Activated CD4-positive, alpha-beta memory T cell treated with anti-CD3 and anti-CD28 coated beads for 36 hours (primary cell): ENCODE measurements at places on chromosomes 16 and 17.

- no peak overlapping the region for H3K27ac ChIP-seq
- H3K4me3 ChIP-seq = no peak overlapping the region
- H3K4me1 ChIP-seq = no peaks in the 10 kb centered on the region
- no peaks in the 10 kb centered on the region for H3K36me3 ChIP-seq
- no peak for DNase-seq
- H3K27me3 ChIP-seq = peaks cover 9% of the 10 kb centered on the region
These were observed 29.4 kb downstream of the TEKT3 start for GRCh38 chr17:15311996-15312395.

DNA sequence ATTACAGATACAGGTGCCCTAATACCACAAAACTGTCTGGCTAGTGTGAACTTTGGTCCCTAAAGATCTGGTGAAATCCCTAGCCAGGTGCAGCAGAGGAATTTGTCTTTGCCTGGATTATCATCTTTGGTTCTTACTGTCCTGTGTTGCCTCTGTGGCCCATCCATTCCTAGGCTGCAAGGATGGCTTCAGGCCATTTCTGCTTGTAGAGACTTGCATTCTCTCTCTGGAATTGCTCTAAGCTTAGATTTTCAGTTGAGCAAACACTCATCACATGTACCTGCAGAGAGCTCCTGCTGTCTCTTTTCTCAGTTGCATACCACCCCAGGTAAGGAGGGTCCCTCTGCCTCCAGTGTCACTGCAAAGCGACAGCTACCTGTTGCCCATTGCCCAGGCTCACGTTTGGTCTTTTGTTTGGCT, 114.9 kb downstream of the PRKCA start:
- DNase-seq = no peak
- peaks cover 4% of the 10 kb centered on the region for H3K36me3 ChIP-seq
- no peak overlapping the region for H3K27ac ChIP-seq
- no peaks in the 10 kb centered on the region for H3K27me3 ChIP-seq
- H3K4me1 ChIP-seq = peaks cover 69% of the 10 kb centered on the region
- H3K4me3 ChIP-seq = no peak overlapping the region

DNA sequence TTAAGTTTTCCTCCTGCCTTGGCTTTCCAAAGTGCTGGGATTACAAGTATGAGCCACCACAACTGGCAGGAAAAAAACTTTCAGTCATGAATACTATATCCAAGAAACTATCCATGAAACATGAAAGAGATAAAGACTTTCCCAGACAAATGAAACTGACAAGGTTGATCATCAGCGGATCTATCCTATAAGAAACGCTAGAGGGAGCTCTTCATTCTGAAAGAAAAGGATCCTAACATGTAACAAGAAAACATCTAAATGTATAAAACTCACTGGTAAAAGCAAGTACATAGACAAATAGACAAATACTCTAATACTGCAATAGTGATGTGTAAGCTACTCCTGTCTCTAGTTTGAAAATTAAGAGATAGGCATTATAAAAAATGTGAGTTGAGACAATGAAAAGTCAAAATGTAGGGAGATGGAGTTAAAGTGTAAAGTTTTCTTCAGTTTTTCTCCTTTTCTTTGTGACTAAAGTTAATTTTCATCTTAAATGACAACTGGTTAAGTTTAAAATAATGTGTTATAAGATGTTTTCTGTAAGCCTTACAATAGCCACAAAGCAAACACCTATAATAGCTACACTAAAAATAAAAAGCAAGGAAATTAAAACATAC, 79.6 kb upstream of the TEKT1 start:
- H3K4me1 ChIP-seq = peaks cover 16% of the 10 kb centered on the region
- no peak for DNase-seq
- no peaks in the 10 kb centered on the region for H3K36me3 ChIP-seq
- no peak overlapping the region for H3K4me3 ChIP-seq
- no peak overlapping the region for H3K27ac ChIP-seq

- no peak for DNase-seq
- no peak overlapping the region for H3K27ac ChIP-seq
- no peaks in the 10 kb centered on the region for H3K36me3 ChIP-seq
- peaks cover 14% of the 10 kb centered on the region for H3K27me3 ChIP-seq
- no peak overlapping the region for H3K4me3 ChIP-seq
- H3K4me1 ChIP-seq = no peaks in the 10 kb centered on the region
These were observed 302.2 kb downstream of the C16orf95 start for GRCh38 chr16:87015021-87015420.

DNA sequence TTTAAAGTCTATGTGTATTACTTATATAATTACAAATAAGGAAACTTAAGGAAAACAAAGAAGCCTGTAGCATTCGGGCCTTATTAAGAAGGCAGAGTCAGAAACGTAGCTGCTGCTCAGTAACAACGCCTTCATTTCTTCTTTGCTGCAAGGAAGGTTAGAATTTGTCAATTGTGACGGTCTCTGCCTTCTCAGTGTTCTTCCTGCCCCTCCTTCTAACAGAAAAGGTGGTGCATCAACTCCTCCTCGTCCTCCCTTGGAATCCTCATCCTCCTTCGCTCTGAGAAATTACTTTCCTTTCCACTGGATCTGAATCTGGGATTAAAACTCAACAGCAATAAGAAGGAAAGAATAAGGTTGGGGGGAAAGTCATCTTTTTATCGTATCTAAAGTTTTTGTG, 63.0 kb downstream of the VPS53 start:
- H3K4me3 ChIP-seq = no peak overlapping the region
- DNase-seq = no peak
- no peak overlapping the region for H3K27ac ChIP-seq
- peaks cover 30% of the 10 kb centered on the region for H3K36me3 ChIP-seq
- H3K4me1 ChIP-seq = no peaks in the 10 kb centered on the region
- H3K27me3 ChIP-seq = no peaks in the 10 kb centered on the region

- H3K36me3 ChIP-seq = no peaks in the 10 kb centered on the region
- no peak overlapping the region for H3K4me3 ChIP-seq
- no peak for DNase-seq
- no peak overlapping the region for H3K27ac ChIP-seq
These were observed 756.4 kb downstream of the CDH11 start for GRCh38 chr16:64365448-64365931.

GRCh38 chr17:4580291-4580690, 4.0 kb upstream of the SMTNL2 start:
- H3K27me3 ChIP-seq = peaks cover 20% of the 10 kb centered on the region
- no peak overlapping the region for H3K4me3 ChIP-seq
- no peak for DNase-seq
- H3K27ac ChIP-seq = no peak overlapping the region
- H3K4me1 ChIP-seq = peaks cover 6% of the 10 kb centered on the region

- no peaks in the 10 kb centered on the region for H3K27me3 ChIP-seq
- peak overlapping the region; percentile 68 for H3K4me3 ChIP-seq
- peak overlapping the region; percentile 94 for H3K27ac ChIP-seq
- peak; percentile 11 for DNase-seq
These were observed 66.2 kb downstream of the CENPV start for GRCh38 chr17:16286947-16287562.

- DNase-seq = no peak
- no peak overlapping the region for H3K27ac ChIP-seq
These were observed 28.9 kb upstream of the GSE1 start for GRCh38 chr16:85584267-85584666.

DNA sequence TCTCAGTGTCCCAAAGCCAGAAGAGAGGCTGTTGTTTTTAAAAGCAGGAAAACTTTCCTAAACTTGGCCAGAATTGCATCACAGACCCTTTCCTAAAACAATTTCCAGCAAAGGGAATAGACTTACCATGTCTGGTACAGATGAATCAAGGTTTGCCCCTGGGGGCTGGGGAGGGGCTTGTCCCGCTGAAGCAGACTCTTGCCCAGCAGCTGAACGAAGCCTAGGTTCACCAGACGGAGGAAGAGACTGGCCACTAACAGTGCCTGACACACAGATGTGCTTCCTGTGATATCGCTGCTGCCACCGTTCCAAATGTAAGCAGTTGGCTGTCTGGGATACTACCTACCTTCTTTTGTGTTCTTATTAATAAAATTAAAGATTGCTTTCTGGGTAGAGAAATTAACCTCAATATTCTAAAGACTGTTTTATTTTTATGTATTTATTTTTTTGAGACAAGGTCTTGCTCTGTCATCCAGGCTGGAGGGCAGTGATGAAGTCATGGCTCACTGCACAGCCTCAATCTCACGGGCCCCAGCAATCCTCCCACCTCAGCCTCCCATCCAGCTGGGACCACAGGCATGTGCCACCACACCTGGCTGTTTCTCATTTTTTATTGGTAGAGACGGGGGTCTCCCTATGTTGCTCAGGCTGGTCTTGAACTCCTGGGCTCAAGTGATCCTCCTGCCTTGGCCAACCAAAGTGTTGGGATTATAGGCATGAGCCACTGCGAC, 13.5 kb downstream of the PRCD start:
- peaks cover 12% of the 10 kb centered on the region for H3K4me1 ChIP-seq
- H3K27me3 ChIP-seq = no peaks in the 10 kb centered on the region
- DNase-seq = no peak
- no peak overlapping the region for H3K27ac ChIP-seq
- no peak overlapping the region for H3K4me3 ChIP-seq

- H3K36me3 ChIP-seq = no peaks in the 10 kb centered on the region
- H3K27ac ChIP-seq = no peak overlapping the region
- H3K4me1 ChIP-seq = peaks cover 10% of the 10 kb centered on the region
- H3K4me3 ChIP-seq = no peak overlapping the region
These were observed 1.2 kb downstream of the BHLHA9 start for GRCh38 chr17:1271441-1271840.

DNA sequence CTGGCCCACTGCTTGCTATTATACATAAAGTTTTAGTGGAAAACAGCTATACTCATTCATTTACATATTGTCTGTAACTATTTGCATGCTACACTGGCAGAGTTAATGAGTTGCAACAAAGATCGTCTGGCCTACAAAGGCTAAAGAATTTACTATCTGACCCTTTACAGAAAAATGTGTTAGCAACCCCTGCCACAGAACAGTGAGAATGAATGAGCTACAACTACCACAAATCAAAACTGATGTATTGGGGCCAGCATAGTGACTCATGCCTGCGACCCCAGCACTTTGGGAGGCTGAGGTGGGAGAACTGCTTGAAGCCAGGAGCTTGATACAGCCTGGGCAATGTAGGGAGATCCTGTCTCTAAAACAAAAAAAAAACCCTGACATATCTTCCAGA, 92.7 kb downstream of the MYH11 start:
- H3K27ac ChIP-seq = no peak overlapping the region
- no peak for DNase-seq
- no peak overlapping the region for H3K4me3 ChIP-seq
- no peaks in the 10 kb centered on the region for H3K36me3 ChIP-seq

- H3K27me3 ChIP-seq = peaks cover 3% of the 10 kb centered on the region
- DNase-seq = no peak
- H3K36me3 ChIP-seq = no peaks in the 10 kb centered on the region
- no peak overlapping the region for H3K27ac ChIP-seq
- H3K4me1 ChIP-seq = no peaks in the 10 kb centered on the region
These were observed 28.4 kb downstream of the DNAH2 start for GRCh38 chr17:7745748-7746470.

- peak; percentile 43 for DNase-seq
- peaks cover 16% of the 10 kb centered on the region for H3K4me1 ChIP-seq
- H3K27me3 ChIP-seq = no peaks in the 10 kb centered on the region
- H3K27ac ChIP-seq = no peak overlapping the region
- no peaks in the 10 kb centered on the region for H3K36me3 ChIP-seq
These were observed 47.3 kb downstream of the TBC1D16 start for GRCh38 chr17:79988185-79988971.

GRCh38 chr17:78823282-78824046, 17.1 kb downstream of the USP36 start:
- peaks cover 86% of the 10 kb centered on the region for H3K36me3 ChIP-seq
- DNase-seq = no peak
- peaks cover 41% of the 10 kb centered on the region for H3K4me1 ChIP-seq
- no peak overlapping the region for H3K4me3 ChIP-seq
- peak overlapping the region; percentile 38 for H3K27ac ChIP-seq
- H3K27me3 ChIP-seq = no peaks in the 10 kb centered on the region

DNA sequence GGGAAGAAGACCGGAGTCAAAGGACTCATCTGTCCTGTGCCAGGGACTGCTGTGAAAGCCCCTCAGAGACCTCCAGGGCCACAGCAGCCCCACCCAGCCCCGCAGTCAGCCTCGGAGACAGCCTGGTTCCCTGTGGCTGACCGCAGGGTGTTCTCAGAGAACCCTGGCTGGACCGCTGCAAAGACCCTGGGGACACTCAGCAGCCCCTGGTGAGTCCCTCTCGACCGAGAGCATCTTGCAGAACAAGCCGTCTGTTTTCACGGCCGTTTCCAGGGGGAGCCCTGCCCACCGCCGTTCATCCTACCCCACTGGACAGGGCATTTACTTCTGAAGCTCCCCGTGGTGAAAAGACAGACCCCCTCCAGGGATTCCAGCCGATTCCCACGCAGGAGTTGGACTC, 10.3 kb downstream of the UBALD1 start:
- no peaks in the 10 kb centered on the region for H3K27me3 ChIP-seq
- H3K4me3 ChIP-seq = no peak overlapping the region
- H3K27ac ChIP-seq = no peak overlapping the region
- H3K4me1 ChIP-seq = no peaks in the 10 kb centered on the region
- no peaks in the 10 kb centered on the region for H3K36me3 ChIP-seq
- no peak for DNase-seq

- no peaks in the 10 kb centered on the region for H3K4me1 ChIP-seq
- H3K36me3 ChIP-seq = peaks cover 3% of the 10 kb centered on the region
- no peak overlapping the region for H3K27ac ChIP-seq
- no peak for DNase-seq
These were observed 374.4 kb downstream of the SNX29 start for GRCh38 chr16:12350945-12351344.

DNA sequence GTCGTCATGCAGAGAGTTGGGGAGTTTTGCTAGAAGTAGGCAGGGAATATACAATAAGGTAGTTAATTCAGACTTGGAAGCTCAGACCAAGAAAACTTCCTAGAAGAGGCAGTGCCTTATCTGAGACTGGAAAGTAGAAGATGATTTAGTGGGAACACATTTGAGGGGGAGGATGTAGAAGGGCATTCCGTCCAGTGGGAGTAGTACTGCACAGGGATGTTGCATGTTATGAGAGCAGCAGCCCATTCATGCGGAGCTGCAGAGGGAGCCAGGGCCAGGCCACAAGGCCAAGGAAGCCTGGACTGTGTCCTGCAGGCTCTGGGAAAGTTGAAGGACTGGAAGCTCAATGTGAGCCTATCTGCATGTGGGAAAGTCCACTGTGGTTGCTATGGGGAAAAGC, 344.5 kb upstream of the EEF2KMT start:
- H3K27ac ChIP-seq = no peak overlapping the region
- H3K27me3 ChIP-seq = no peaks in the 10 kb centered on the region
- no peaks in the 10 kb centered on the region for H3K36me3 ChIP-seq
- DNase-seq = no peak

- peaks cover 36% of the 10 kb centered on the region for H3K27me3 ChIP-seq
- peak within 1 kb of the TSS; percentile 43 for H3K4me3 ChIP-seq
- H3K4me1 ChIP-seq = peaks cover 2% of the 10 kb centered on the region
- no peak within 1 kb of the TSS for H3K27ac ChIP-seq
These were observed at the start of gene BCAR1 for GRCh38 chr16:75251280-75252048. TSS of gene BCAR1 (minus strand) at chr16:75251624. CDS start at chr16:75251482, 142 bp downstream.

- no peak overlapping the region for H3K4me3 ChIP-seq
- H3K36me3 ChIP-seq = no peaks in the 10 kb centered on the region
- H3K27me3 ChIP-seq = no peaks in the 10 kb centered on the region
- no peak for DNase-seq
These were observed 6.7 kb downstream of the NTHL1 start for GRCh38 chr16:2040787-2041522.
